ENCODE measurements at places on chromosomes 13 and 19. TPM values are rescaled to one million over a fixed set of nuclear protein-coding genes. Genes with fewer than 3 reads are reported as not detected.

GRCh38 chr19:22882797-22883196, 50.7 kb downstream of the ZNF723 start:
- DNase-seq, result peak; percentile 0

DNA sequence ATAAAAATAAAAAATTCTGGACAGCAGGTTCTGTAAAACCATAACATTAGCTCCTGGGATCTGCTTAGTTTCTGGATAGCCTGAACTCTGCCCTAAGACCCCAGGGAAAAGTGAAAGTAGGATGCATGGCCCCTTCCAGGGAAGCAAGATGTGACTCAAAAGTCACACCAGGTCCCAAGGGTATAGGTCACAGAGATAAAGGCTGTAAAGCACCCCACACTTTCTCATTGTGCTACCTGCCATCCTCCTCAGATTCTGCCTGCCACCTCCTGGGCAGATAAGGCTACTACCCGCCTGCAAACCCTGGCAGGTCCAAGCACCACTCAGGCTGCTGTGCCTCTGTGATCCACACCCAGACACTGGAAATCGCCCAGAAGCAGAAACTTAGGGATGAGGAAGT, 20.6 kb downstream of the FFAR2 start:
- no peak for DNase-seq

Gene CEACAM1
- 1.1 TPM for total RNA-seq

Gene NDUFA11
- 286 TPM for total RNA-seq

Gene STARD13
- 28.7 TPM for total RNA-seq

Data from astrocyte (in vitro differentiated cells and primary cell).